ENCODE measurements at places on chromosomes 4 and X.

- DNase-seq: no peak
These were observed 6.3 kb downstream of the AMMECR1 start for GRCh38 chrX:110311437-110312230.

- peak; percentile 10 for DNase-seq
These were observed 897.9 kb upstream of the FTHL17 start for GRCh38 chrX:31969714-31970113.

DNA sequence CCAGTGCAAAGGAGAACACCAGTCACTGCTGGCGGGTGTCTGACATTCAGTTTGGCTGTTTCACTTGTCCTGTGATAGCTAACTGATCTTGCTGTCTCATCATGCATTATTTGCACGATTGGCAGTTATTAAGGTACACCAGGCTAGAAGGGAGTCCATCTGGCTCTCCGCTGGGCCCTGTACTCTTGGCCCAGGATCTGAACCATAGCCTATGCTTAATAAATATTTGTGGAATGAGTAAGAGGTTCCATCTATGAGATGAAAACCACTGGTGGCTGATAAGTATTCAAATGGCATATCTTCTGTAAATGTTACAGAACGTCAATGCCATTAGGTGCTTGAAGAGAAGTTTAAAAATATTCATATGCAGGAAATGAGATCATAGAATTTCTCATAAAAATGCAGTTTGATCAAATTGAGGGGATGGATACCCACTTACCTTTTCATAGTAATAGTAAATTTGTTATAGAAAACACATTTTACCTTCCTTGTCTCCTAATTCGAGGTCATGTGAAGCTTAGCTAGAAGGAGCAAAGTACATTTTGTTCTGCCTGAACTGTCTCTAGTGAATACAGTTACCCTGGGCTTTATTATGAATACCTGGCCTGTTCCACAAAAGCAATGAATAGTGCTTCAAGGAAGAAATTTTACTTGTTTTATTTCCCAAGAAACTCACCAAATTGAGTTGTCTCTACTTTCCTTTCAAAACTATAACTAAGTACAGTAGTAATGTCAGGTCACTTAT, 213.5 kb downstream of the CBR4 start:
- no peak for DNase-seq

GRCh38 chr4:168131196-168131595, 38.9 kb downstream of the ANXA10 start:
- no peak for DNase-seq

DNA sequence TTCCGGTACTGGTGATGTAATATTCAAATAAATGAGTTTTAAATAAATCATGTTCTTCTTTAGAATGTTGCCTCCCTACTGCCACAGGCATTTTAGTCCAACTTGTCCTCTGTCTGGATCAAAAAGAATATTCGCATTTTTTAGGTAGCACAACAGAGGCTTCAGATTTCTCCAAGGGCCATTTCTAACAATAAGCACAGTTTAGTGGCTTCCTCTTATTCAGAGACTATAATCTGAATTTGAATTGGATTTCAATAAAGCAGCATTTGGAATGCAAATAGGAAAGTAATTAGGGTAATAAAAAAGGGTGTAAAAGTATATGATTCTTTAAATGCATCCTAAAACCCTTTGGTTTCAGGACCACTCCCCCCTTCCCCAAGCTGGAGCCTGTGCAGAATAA, 167.9 kb upstream of the GLRA2 start:
- DNase-seq: no peak

- DNase-seq: no peak
These were observed 1833.2 kb upstream of the PCDH7 start for GRCh38 chr4:28886934-28887333.

DNA sequence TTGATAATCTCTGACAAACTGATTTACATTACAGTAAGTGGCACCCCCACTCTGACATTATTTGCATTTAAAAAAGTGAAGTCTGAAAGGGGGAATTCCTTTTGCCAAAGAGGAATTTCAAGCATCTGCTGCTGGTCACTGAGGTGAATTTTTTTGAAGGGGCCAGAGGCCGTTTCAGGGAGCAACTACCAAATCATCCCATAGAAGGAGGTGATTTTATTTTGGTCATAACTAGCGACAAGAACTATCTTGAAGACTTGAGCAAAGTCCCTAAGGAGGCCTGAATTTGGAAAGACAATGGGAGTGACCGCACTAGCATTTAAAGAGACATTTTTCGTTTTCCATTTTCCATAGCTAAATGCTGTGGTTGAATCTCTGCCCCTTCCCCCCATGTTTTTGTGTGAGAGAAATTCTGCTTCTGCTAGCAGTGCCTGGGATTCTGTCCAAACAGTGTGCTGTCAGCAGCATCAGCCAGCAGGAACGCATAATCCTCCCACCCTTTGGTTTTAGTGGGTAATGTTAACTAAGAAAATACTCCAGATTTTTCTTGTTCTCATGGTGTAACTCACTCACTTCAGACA, 110.1 kb upstream of the MED14 start:
- peak; percentile 35 for DNase-seq

DNA sequence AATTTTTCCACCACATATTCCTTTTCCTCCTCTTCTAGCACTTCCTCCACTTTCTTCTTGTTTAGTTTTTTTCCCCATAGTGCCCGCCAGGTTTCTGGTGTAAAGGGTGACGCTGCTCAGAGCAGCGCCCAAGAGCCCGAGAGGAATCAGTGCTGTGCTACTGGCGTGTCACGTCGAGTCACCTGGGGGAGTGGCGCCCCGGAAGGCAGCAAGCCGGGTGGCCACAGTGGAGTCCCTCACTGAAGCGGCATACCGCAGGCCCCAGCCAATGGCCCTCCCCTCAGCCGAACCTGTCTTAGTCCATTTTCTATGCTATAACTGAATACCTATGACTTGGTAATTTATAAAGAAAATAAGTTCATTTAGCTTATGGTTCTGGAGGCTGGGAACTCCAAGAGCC, 51.5 kb downstream of the SPIN4 start:
- DNase-seq: no peak

- DNase-seq: no peak
These were observed 260.6 kb upstream of the BOD1L1 start for GRCh38 chr4:13888112-13888511.

- DNase-seq: no peak
These were observed at the start of gene PCDH7 for GRCh38 chr4:30720021-30720660. PCDH7 (plus strand) TSS chr4:30720369; CDS start chr4:30721423, 1,054 bp downstream.

- no peak for DNase-seq
These were observed 28.4 kb downstream of the LEF1 start for GRCh38 chr4:108140328-108140727.

GRCh38 chr4:30723201-30723955, 3.2 kb downstream of the PCDH7 start:
- no peak for DNase-seq

DNA sequence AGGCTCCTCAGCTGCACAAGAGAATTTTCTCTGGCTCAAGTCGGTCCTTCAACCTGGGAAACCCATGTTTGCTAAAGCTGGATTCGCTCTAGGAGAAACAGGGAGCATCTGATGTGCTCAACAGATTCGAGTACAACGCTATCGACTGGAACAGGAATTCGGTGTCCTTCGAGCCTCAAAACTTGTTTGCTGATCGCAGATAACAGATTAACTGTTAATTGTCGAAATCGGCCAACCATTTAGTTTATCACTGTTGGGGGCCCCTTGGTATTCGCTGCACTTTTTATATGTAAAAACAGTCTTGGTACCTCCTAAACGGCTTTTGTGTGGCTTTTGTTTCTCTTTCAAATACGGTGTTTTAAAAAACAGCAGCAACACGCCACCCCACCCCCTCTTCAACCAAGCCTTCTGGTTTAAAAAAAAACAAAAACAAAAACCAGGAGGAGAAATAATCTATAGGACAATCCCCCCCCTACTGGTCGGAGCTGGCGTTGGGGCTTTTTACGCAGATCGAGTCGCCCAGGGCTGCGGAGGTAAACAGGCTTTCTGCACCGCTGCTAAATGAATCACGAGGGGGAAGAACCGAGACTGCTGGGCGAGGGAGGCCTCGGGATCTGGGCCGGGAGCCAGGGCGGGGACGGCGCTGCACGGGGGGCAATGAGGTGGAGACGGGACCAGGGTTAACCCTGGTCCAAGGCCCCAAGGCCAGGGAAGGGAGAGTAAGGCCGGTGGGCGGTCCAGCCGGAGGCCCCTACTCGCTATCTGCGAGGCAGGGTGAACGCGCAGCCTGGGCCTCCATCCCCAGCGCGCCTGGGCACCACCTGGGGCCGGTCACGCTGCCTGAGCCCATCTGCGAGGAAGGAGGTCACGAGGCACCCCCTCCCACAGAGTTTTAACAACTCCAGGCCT, 71.7 kb upstream of the BCOR start:
- DNase-seq: no peak

DNA sequence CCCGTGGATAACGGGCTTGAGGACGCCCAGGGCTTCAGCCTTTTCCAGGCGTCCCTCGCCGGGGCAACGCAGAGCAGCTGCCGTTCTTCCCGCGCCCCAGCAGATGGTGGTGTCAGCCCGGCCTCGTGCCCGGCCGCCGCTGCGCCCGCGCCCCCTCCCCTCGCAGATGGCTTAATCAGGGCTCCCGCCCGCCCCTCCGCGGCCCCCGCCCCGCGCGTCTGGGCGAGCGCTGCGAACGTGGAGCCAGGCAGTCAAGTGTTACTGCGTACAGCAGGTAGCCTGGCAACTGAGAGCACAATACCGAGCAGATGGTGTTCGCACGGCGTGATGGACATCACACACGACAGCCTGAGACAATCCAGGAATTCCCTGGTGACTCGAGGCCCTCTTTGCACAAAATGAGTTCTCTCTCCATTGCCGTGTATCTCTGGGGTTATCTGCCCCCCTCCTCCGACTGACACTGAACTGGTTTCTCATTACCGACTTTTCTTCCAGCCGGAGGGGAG, 69.3 kb downstream of the MGST2 start:
- peak; percentile 86 for DNase-seq

DNA sequence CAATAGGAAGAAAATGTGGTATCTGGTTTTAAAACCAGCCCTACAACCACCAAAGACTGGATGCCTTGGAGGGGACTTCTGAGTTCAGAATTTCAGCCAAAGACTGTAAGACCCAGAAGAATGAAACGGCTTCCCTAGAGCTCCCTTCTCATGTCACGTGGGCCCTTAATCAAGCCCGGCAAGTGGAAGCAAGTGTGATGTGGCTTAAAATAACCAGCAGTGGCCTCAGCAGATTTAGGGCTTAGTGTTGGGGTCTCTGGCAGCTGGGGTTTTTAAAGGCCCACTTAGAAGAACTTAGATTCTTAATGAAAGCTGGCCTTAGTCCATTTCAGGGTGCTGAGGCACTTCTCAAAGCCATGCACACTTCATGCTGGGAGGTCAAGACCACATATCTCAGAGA, 111.2 kb upstream of the TBC1D9 start:
- DNase-seq: no peak

- no peak for DNase-seq
These were observed 19.0 kb upstream of the USO1 start for GRCh38 chr4:75705198-75705977.

GRCh38 chrX:49204017-49204416, 4.0 kb upstream of the SYP start:
- no peak for DNase-seq

DNA sequence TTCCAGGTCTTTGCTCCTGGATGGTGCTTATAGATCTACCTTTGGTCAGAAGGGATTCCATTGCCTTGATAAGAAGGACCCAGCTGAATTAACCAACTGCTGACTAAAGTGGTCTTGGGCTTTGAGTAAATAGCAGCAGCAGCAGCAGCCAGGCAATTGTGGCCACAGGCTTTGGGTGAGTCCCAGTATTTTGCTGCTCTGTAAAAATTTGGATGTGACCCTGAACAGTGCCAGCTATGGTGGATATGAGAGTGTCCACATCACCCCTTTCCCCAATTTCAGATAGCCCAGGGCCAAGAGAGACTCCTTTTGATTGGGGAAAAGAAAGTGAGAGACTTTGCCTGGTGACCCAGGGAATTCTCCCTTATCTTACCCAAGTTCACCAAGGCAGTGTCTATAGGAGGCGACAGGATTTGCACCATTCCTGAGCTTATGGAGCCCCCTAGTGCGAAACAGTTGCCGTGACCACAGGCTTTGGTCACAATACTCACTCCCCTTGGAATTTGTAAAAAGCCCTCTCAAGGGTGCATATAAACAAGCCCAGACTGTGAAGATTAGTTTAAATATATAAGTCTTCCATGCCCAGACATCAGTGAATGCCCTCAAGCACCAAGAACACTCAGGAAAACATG, 518.0 kb downstream of the TMA16 start:
- DNase-seq: peak; percentile 12

DNA sequence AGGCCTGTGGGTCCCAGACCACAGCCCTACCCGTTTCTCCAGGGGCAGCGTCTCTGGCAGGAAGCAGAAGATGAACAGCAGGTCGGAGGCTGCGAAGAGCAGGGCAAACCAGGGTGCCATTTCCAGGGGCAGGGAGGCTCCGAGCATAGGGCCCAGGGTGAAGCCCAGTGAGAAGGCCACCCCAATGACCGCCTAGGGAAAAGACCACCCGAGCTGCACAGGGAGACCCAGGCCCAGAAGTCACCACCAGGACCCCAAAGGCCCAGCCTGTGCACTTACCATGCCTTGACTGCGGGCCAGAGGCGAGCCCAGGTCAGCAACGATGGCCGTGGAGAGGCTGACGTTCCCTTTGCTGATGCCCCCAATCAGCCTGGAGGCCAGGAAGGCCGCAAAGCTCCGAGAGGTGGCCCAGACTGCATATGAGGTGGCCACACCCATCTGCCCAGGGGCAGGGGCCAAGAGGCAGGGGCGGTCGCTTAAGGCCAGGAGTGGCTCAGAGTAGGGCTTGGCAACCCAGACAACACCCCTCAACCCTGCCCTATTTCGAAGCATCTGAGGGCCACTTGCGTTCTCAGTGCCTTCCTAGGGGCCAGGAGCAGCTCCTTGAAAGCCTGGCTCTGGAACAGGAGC, 30.8 kb downstream of the NOP14 start:
- no peak for DNase-seq

DNA sequence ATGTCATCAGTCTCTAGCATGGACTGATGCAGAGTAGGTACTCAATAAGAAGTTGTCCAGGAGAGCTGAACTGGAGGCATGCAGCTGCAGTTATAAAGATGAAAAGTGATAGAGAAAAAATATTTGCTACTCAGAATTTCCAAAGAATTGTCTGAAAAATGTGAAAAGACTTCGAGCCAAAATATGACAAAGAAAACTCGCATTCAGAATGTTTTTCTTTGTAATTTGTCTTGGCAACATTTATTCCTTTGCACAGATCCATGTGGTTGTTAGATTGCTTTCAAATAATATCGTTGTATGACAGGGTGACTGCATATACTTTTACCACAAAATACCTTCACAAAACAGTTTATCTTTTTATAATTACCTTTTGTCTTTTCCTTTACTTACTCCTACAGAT, 128.0 kb upstream of the SLC4A4 start:
- DNase-seq: no peak

- no peak for DNase-seq
These were observed 79.6 kb downstream of the MAPK10 start for GRCh38 chr4:86280246-86280645.

DNA sequence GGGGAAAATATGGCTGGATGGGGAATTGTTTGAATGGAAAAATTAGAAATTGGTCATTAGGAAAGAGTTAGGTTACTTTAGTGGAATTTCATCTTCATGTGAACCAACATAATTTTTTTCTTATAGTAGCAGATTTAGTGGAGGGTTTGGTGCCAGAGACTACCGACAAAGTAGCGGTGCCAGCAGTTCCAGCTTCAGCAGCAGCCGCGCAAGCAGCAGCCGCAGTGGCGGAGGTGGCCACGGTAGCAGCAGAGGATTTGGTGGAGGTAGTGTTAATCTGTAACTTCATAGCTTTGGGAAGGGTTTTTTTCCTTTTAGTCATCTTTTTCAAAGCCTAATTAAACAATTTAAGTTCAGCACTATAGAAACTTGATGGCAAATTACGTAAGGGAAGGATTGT, 13.2 kb downstream of the DDX3X start:
- DNase-seq: no peak

All from right renal cortex interstitium (tissue), 3 donors.